Iris pigment epithelial cell (primary cell): ENCODE measurements at places on chromosomes 5 and 9.

- DNase-seq, result no peak
Observed at GRCh38 chr5:131541071-131541470, 94.0 kb downstream of the RAPGEF6 start.

DNA sequence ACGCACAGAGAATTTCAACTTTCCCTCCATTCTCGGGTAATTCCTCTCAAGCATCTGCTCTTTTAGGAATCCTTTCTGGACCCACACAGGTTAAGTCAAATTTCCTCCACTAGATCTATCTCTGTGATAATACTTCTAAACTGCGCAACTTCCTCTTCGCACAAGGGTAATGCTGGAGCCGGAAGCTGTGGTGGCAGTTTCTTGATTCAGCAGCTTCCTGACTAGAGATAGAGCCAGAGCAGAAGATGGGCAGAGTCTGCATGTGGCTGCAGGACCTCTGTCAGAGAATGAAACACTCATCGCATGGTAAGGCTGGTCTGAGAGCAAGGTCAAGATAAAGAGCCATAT lies 11.1 kb upstream of the CDC42SE2 start:
- no peak for DNase-seq

- DNase-seq, result no peak
Observed at GRCh38 chr5:81213070-81213469, 20.1 kb upstream of the CKMT2 start.

DNA sequence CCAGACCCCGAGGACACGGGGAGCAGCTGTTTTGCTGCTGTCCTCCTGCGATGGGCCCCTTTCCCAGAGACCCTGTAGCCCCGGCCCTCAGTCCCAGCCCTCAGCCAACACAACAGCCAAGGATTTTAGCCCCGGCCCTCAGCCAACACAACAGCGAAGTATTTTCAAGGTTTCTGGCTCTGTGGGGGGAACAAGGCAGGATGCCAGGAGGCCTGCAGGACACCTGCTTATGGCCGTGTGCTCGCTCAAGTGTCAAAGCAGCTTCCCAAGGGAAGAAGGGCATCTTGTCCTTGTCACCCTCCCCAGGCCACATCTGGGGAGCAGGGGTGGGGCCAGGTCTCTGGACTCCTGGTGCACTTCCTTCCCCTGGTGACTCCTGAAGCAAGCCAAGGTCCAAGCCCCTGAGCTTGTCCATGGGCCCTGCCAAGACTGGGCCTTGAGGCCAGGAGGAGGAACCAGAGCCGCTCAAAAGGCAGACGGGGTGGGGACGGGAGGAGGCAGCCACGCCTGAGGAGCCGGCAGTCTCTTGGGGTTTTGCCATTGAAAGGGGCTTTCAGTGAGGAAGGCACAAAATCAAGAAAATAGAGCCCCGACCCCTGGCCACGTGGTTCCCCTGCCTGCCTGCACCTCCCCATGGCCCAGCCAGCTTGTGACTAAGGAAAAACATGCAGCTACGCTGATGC lies 10.8 kb downstream of the KCNT1 start:
- no peak for DNase-seq

DNA sequence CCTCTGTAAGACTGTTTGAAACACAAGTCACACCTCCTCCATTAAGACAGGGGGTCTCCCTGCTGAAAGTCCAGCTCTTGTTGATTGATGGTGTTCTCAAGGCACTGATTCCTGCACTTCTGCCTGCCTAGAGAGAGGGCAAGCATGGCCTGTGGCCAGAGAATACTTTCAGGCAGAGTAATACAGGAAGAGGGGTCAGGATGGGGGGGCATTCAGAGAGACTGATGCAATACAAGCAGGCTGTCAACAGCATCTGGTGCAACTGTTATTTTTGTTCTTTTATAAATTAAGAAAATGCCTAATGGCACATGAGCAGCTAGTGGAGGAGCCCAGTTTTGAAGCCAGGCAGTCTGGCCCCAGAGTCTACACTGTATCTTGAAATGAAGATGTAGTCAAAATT lies 302.2 kb downstream of the DIRAS2 start:
- peak; percentile 37 for DNase-seq

GRCh38 chr9:120619751-120620655 lies 40.0 kb upstream of the CDK5RAP2 start:
- peak; percentile 73 for DNase-seq

DNA sequence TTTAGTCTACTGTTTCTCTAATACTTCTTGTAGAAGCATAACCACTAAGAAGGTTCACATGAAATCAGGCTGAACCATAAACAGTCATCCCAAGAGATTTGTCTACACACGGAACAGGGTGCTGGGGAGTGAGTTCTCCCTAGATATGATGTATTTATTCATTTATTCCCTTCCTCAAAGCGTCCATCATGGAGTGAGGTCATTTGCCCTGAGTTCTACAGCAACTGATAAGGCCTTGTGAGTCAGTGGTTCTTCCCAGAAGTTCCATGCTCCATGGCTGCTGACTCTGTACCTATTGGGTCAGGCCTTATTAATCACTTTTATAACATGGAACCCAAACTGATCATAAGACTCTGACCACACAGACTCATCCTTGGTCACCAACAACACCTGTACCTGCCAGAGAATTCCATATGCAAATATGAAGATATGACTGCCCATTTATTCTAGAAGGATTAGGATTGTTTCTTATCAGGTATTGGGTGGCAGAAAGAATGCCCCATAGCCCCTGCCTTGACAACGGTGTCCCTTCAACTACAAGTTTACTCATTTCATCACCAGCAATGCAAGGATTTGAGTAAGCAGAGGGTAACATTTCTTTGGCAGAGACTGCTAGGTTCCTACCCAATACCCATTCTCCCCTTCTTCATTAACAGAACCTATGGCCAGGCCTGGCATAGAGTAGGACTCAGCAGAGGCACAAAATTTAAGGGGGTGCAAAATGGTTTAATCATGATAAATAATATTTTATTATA lies 118.1 kb downstream of the LHFPL2 start:
- peak; percentile 96 for DNase-seq

DNA sequence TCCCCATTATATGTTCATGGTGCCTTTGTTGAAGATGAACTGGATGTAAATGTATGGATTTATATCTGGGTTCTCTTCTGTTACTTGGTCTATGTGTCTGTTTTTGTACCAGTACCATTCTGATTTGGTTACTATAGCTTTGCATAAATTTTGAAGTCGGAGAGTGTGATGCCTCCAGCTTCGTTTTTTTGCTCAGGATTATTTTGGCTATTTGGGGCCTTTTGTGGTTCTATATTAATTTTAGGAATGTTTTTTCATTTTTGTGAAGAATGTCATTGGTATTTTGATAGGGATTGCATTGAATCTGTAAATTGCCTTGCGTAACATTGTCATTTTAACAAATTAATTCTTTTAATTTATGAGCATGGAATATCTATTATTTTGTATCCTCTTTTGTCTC lies 36.6 kb upstream of the ZNF366 start:
- DNase-seq, result peak; percentile 23

- no peak for DNase-seq
Observed at GRCh38 chr9:97075289-97075985, 36.5 kb upstream of the CTSV start.

DNA sequence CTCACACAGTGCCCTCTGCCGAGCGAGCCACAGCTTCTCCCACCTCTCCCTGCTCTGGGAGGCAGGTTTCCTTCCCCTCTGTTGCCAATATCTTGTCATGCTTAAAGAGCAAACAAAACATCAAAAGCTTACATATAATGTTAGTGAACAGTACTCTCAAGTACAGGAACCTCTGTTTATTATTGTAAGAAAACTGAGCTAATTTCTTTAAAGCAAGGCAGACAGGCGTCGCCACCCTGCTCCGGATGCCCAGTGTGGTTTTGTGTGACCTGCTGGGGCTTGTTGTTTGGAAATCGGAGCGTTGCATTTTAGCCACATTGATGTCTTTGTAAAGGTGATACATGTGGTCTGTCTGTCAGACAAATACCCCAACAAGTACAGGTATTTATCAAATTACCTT lies 401.4 kb upstream of the IRX1 start:
- DNase-seq, result no peak

- DNase-seq, result peak; percentile 40
Observed at GRCh38 chr5:80937584-80938356, 22.4 kb upstream of the RASGRF2 start.

GRCh38 chr9:88681434-88681833 lies 146.5 kb downstream of the NXNL2 start:
- DNase-seq, result no peak

- DNase-seq, result no peak
Observed at GRCh38 chr5:36058776-36059175, 7.9 kb downstream of the UGT3A2 start.

DNA sequence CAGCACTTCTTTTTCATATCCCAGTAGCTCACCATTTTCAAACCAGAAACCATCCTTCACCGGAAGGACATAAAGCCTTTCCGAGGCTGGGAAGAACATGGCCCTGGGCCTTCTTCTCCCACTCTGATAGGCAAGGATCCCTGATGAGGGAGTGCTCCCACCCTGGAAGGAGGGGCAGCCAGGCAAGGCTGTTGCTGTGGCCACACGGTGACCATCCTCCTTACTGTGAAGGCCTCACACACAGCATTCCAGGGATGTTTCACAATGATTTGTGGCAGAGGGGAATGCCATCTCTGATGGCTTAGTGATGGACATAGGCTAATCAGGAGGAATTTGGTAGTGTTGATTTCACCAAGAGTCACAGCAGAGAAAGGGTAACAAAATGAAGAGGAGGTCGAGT lies 130.7 kb downstream of the ADAMTS12 start:
- DNase-seq, result peak; percentile 55

- DNase-seq, result no peak
Observed at GRCh38 chr5:95057615-95058014, 227.3 kb downstream of the MCTP1 start.

- DNase-seq, result no peak
Observed at GRCh38 chr9:35757226-35757891, 3.3 kb upstream of the MSMP start.

GRCh38 chr5:130138406-130139045 lies 234.3 kb downstream of the CHSY3 start:
- DNase-seq, result peak; percentile 24

GRCh38 chr9:130118841-130119518 lies 53.2 kb upstream of the NCS1 start:
- DNase-seq, result peak; percentile 48

GRCh38 chr5:158811350-158811749 lies 288.4 kb downstream of the EBF1 start:
- no peak for DNase-seq

DNA sequence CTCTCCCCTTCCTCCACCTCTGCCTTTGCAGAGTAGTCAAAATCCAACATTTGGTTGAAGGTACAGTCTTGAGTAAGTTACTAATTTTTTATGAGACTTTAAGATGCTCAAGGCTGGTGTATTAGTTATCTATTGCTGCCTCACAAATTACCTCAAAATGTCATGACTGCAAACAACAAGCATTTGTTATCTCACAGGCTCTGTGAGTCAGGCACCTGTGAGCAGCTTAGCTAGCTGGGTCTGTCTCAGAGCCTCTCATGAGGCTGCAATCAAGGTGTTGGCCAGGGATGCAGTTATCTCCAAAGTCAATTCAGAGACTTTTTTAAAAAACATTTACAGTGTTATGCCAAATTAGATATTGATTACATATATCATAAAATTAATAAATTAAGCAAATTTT lies 371.3 kb upstream of the RGMB start:
- DNase-seq, result no peak

- peak; percentile 76 for DNase-seq
Observed at GRCh38 chr9:76905791-76906646, at the start of gene PRUNE2. Gene PRUNE2, minus strand, starts transcription at chr9:76906114. Its CDS starts 151 bp downstream, at chr9:76905963.

- peak; percentile 9 for DNase-seq
Observed at GRCh38 chr9:121107029-121107428, 32.3 kb downstream of the CNTRL start.

DNA sequence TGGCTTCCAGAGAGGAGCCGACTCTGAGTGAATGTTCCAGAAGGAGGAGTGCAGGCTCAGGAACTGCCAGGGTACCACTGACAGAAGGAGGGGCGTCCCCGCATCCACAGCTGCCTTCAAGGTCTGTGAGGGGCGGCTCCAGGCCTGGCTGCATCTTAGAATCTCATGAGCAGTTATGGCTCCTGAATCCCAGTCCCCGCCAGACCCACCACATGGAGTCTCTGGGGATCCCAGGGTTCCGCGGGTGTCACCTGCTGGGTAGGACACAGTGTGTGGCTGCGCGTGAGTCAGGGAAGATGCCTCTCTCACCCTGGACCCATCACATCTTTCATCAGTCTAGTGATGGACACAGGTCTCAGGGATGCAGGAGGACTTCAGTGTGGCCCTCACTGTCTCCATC lies 79.2 kb downstream of the COL5A1 start:
- no peak for DNase-seq

DNA sequence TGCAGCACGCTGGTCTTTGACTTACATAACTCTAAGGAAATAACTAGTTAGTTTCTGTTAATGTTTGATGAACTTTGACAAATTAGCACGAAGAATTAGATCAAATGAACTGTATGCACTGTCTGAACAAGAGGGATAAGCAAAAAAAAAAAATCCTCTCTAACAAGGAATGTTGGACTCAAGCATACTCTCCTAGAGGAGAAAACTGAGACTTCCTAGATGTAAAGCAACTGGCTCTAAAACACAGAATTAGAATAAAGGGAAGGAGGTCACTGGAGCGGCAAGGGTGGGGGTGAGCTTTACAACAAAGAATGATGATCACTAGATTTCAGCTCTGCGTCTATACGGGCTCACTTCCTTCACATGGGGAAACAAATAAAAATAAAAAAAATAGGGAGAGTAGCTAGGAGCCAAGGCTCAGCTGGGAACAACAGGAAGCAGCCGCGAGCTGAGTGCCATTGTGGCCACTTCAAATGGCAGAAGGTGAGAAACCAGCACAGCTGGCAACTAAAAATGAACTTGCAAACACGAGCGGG lies 48.7 kb upstream of the CEMIP2 start:
- DNase-seq, result no peak

GRCh38 chr5:2747363-2748162 lies 3.9 kb downstream of the IRX2 start:
- DNase-seq, result no peak

GRCh38 chr9:120725907-120726306 lies 11.6 kb upstream of the MEGF9 start:
- DNase-seq, result no peak

DNA sequence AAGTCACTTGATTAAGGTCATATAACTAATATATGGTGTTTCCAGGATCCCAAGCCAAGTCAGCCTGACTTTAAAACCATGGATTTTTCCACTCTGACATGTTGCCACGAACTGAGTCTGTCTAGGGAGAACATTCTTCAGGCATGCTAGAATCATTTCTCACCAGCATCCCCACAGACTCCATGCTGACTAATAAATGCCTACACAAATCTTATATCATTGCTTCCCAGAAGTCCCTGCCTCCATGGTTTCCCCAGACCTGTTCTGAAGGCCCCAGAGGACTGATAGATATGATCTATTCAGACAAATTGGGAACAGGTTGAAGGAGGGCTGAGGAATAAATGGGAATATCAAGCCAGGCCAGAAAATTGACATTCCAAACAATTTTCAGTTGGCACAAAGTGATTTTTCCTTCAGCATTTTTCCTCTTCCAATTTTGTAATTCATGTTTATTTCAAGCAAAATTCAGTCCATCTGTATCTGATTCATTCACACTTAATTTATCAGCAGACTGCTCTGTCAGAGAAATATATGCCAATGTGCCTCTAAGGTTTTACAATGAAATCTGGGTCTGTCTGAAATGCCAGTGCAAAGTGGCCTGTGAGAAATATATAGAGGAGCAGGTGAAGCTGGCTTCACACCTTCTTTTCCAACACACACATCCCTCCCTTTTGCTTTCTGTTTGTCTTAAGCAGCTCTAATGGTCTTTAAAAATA lies 413.6 kb upstream of the TNC start:
- peak; percentile 78 for DNase-seq

GRCh38 chr5:135005076-135005475 lies 29.0 kb downstream of the PITX1 start:
- no peak for DNase-seq
